Right renal pelvis (tissue), 4 donors: ENCODE measurements at places on chromosomes 11 and 22. TPM values are rescaled to one million over a fixed set of nuclear protein-coding genes. Genes with fewer than 3 reads are reported as not detected.

DNA sequence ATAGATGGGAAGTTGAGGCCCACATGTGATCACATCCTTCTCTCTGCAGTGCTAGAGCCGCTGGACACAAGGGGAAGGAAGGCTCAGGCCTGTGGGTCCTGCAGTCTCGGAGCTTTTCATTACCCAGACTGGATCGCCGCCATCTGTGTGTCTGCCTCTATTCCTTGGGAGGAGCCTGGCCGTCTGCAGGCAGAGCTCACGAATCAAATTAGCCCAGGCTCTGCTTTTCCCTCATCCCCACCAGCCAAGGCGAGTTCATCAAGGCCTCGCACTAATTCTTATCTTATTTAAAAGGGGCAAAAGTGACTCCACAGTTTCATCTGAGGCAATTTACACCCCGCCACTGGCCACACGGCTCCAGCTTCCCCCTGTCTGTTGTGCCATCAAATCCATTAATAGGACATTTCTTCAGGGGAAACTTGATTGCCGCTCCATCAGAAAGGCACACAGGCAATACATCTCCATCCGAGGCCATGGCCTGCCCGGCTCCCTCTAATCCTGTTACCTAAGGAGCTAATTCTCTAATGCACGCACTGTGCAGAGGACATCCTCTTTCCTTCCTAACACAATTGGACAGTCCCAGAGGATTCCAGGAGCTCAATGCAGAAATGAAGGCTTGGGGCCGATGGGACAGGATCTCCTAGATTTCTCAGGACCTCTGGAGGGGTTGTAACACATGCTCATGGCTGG, 3.3 kb upstream of the HTR3A start:
- DNase-seq = no peak

Gene MS4A6E
- not detected for polyA plus RNA-seq

DNA sequence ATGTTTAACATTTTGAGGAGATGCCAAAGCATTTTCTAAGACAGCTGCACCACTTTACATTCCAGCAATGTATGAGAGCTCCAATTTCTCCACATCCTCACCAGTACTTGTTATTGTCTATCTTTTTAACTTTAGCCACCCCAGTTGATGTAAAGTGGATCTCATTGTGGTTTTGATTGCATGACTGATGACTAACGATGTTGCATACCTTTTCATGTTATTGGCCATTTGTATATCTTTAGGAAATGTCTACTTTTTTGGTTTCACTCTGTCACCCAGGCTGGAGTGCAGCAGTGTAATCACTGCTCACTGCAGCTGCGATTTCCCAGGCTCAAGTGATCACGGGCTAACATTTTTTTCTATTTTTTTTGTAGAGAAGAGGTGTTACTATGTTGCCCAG, 8.9 kb downstream of the TTC28 start:
- no peak for DNase-seq

DNA sequence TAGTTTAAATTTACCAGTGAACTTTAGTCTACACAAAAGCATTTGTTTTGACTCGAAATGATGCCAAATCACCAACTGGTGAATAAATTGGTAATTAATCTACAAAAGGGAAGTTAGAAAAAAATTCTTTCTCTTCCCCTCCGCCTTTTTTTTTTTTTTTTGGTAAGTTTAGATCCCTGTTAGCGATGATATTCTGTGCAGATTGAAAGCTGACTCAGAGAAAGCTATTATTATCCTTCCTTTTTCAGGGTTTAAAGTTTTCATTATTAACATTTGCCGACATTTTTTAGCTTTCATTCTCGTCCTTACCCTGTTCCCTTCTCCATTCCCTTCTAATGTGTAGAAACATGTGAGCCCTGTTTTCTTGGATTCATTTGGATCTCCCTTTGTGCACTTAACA, 16.8 kb upstream of the NUP160 start:
- DNase-seq = no peak

- no peak for DNase-seq
These were observed 55.5 kb downstream of the LARGE1 start for GRCh38 chr22:33864723-33865130.

- no peak for DNase-seq
These were observed 18.9 kb downstream of the MRGPRG start for GRCh38 chr11:3199537-3200295.

DNA sequence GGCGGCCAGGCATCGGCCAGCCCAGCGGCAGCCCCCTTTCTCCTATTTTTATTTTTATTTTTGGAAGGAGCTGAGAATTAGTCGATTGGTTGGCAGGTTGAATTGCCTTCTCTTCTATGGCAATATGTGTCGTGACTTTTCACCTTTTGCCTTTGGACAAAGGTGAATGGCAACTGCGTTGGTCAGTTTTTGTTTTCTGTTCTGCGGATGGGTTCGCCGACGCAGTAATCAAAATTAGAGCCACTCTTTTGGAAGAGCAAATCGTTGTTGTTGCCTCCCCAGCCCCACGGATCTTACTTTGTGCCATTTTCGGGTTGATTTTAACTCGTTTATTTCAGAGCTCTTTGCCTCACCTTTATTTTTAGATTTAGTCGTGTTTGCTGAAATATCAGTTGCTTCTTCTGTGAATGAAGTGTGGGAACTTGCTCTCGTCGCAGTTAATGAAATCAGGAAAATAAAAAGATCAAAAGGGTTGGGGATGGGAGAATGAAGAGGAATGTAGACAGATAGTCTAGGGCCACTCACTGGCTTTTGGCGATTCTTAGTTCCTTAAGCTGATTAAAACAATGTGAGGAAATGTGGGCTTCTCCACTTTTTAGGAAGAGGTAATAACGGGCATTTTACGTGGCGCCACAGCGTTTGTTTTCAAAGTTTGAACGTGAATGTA, 1.6 kb downstream of the CECR2 start:
- DNase-seq = no peak

- no peak for DNase-seq
These were observed 56.3 kb upstream of the ZBTB44 start for GRCh38 chr11:130370845-130371590.

Gene SLC22A9
- polyA plus RNA-seq = 0.13 TPM

GRCh38 chr11:104856607-104857006, 41.7 kb downstream of the CASP12 start:
- DNase-seq = no peak

DNA sequence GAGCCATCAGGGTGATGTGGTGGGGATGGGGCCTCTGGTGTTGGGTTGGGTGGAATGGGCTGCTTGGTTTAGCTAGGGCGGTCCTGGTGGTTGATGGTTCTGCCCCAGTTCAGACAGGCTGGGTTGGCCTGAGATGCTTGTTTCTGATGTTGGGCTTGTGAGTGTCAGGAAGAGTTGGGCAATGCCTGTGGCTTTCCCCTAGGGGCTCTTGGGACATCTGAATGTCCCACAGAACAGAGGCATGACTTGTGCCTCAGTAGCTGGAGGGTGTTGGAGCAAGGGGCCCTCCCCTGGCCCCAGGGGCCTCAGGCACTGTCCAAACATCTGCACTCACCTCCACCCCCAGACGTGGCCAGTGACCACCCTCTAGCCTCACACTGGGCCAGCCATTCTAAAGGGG, 14.0 kb upstream of the CTSD start:
- no peak for DNase-seq

DNA sequence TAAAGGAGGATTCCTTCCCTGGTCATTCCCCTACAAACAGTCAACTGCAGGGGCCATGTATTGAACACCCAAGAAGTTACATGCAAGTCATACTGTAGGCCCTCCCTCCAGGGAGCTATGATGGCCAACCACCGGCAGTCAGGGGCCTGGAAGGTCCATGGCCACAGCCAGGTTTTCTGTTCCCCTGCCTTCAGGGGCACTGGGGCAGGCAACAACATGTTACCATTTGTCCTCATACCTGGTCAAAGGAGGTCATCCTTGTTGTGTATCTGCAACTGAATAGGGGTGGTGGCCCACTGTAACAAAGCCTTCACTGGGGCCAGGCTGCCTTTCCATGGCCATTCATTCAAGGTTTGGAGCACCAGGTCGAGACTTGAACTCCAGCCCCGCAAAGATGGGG, 433.6 kb downstream of the DYNC2H1 start:
- DNase-seq = no peak

Gene SCGB1C1
- polyA plus RNA-seq = not detected

GRCh38 chr22:33851821-33852384, 68.4 kb downstream of the LARGE1 start:
- no peak for DNase-seq

GRCh38 chr11:63920126-63920938, 3.4 kb upstream of the RCOR2 start:
- DNase-seq = no peak

- no peak for DNase-seq
These were observed 17.1 kb downstream of the OVOL1 start for GRCh38 chr11:65803797-65804492.

Gene OR51B2
- not detected for polyA plus RNA-seq

DNA sequence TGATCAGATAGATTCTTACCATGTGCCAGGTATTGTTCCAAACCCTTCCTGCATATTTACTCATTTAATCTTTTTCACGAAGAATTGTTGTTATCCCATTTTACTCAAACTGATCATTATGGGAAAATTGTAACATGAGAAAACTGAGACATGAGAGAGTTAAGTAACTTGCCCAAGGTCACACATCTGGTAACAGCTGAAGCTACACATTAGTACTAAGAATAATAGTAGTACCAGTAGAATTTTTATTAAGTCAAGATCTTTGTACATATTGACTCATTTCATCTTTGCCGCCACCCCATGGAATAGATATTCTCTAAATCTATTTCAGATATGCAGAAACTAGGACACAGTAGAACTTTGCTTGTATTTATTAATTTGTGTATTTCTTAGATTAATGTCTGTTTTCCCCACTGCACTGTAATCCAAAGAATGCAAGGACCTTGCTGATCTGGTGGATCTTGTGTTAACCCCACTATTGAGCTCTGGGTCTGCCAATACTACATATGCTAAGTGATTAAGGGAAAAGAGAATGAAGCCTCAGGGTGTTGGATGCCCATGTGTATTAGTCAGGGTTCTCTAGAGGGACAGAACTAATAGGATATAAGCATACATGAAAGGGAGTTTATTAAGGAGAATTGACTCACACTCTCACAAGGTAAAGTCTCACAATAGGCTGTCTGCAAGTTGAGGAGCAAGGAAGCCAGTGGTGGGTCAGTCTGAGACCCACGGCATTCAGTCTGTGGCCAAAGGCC, 72.8 kb downstream of the PARVA start:
- DNase-seq = no peak

Gene IL17REL
- not detected for polyA plus RNA-seq

- DNase-seq = no peak
These were observed 54.5 kb upstream of the RRAS2 start for GRCh38 chr11:14413307-14414069.

- DNase-seq = no peak
These were observed 30.9 kb downstream of the CSNK2A3 start for GRCh38 chr11:11322101-11322500.

GRCh38 chr11:9206496-9206895, 58.7 kb downstream of the DENND5A start:
- no peak for DNase-seq

DNA sequence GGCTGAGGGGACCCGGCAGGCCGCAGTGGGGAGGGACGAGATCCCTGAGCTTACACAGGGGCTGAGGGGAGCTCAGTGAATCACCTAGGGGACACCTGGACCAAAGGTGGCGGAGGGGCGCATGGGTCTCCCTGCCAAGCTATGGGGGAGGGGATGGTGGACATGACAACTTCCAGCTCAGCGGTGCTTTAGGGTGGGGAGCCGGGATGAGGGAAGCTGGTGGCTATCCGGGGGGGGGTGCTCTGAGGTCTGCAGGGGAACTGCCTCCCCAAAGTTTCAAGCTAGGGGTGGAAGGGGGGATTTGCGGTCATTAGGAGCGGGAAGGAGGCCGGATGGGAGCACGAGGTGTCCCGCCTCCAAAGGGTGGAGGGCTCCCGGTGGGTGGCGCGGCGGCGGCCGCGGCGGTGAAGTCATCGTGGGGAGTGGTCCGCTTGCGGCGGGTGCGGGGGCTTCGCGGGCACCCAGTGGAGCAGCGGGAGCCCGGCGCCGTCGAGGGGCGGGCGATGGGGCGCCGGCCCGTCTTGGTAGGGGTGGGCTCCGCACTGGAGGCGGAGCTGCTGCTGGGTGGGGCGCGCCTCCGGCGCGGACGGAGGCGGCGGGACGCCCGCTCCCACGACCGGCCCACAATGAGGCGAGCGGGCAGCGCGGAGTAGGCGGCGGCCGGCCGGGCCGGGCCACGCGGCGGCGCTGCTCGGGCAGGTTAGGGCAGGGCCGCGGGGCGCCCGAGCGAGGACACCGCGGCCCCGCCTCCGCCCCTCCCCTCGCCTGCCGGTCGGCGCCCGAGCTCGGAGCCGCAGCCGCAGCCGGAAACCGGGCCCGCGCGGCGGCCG, at the start of gene MICALL1:
TSS of gene MICALL1 (plus strand) at position 764 of the 830 bp plus-strand sequence. CDS start 126 bp downstream, outside the sequence.
- peak; percentile 25 for DNase-seq

- no peak for DNase-seq
These were observed 933 bp upstream of the KRTAP5-10 start for GRCh38 chr11:71564430-71564829.

DNA sequence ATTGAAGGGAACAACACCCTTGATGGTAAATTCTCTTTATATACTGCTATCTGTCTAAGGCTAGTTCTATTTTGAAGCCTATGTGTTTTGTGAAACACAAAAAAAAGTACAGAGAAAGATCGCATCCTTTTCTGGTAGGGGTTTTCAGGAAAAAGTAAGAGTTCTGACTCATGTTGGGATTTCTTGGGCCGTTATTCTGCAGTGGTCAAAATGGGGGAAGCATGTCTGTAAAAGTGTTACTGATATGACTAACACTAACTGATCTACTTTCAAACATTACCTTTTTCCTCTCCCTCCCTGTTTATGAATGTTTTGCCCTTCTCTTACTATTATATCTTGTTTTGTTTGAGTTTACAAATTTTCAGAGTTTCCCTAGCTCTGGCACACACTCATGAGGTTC, 53.9 kb downstream of the CTNND1 start:
- DNase-seq = no peak

DNA sequence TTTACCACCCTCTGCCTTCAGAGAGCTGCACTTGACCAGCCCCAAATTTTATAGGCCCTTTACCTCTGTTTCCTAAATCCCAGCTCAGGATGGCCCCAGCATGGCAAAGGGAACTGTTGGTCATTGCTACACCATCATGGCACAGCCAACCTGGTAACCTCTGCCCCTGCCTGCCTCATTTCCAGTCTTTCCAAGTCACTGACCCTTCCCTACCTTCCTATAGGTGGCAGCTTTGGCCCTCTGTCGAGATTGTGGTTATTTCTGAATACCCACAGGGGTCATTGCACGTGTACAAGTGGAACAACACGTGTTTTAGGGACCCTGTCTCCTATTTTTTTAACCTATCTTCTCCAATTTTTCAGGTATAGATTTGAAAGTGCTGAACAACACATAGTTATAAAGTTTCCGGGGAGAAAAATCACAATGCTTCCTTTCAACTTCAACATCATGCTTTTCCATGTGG, 2.8 kb downstream of the GALNT18 start:
- no peak for DNase-seq
